ENCODE measurements at places on chromosomes 7 and 10. TPM values are rescaled to one million over a fixed set of nuclear protein-coding genes. Genes with fewer than 3 reads are reported as not detected.

C10orf95 gene
- total RNA-seq, result not detected

MMRN2 gene
- total RNA-seq, result 50.5 TPM

DNA sequence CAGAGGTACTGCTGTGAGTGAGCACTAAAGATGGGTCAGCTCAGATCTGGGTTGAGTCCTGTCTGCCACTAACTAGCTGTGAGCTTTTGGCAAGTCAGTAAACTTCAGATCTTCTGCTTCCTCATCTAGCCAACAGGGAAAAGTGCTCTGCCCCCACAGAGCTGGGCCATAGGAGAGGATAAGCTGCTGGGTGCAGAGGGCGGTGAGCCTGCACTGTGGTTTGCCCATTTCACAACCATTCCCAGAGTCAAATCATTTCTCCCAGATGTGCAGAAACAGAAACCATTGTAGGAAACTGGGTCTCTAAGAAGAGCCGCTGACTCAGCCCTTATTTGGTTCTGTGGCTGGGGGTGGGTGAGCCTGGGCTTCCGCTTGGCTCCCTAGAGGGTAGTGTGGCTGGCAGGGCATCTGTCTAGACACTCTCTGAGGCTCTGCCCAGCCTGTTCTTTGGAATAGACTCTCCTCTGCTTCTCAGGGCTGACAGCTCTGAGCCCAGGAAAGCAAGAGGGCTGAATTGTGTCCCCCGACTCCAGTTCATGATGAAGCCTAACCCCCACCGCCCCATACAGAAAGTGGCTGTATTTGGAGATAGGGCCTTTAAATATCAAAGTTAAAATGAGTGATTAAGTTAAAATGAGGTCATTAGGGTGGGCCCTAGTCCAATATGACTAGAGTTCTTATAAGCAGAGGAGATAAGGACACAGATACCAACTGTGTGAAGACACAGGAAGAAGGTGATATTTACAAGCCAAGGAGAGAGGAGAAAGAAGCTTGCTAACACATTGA, 29.5 kb upstream of the ARHGAP22 start:
- DNase-seq, result peak; percentile 85

GRCh38 chr7:41758321-41758720, 55.4 kb upstream of the INHBA start:
- DNase-seq, result no peak

GRCh38 chr10:88116481-88116880, 253.1 kb downstream of the PTEN start:
- no peak for DNase-seq

GRCh38 chr10:99859585-99859984, 77.1 kb downstream of the ABCC2 start:
- DNase-seq, result no peak

- no peak for DNase-seq
These were observed 27.6 kb downstream of the MKI67 start for GRCh38 chr10:128098631-128099030.

DNA sequence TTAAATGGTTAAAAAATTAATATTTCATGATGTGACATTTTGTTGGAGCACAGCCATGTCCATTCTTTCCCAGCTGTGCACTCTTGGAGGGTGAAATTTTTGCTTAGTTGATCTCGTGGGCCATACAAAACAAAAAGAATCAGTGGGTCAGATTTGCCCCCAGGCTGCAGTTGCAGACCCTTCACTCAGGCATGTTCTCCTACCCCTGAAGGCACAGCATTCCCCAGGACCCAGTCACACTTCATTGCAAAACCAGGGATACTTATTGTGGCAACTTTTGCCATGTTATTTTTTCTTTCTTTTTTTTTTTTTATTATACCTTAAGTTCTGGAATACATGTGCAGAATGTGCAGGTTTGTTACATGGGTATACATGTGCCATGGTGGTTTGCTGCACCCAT, 6.0 kb downstream of the TAS2R40 start:
- no peak for DNase-seq

Measured in aorta (tissue), 5 donors.